ENCODE measurements at places on chromosomes 3 and 15.

- DNase-seq, result no peak
Observed at GRCh38 chr3:194019398-194020165, 116.4 kb upstream of the HES1 start.

DNA sequence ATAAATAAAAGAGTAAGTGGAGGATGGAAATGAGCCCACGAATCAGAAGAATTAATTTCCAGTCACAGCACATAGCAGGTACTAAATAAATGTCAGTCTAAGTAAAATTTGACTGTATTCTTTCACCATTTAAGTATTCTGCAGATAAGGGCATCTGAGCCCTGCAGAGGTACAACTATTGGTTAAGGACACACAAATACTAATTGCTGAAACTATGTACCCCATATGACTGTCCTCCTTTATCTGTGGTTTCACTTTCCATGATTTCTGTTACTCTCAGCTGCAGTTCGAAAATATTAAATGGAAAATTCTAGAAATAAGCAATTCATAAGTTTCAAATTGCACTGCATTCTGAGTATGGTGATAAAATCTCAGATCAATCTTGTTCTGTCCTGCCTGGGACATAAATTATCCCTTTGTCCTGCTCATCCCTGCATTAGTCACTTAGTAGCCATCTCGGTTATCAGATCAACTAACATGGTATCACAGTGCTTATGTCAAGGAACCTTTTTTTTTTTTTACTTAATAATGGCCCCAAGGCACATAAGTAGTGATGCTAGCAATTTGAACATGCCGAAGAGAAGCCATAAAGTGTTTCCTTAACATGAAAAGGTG lies 95.1 kb downstream of the LSAMP start:
- DNase-seq, result no peak

DNA sequence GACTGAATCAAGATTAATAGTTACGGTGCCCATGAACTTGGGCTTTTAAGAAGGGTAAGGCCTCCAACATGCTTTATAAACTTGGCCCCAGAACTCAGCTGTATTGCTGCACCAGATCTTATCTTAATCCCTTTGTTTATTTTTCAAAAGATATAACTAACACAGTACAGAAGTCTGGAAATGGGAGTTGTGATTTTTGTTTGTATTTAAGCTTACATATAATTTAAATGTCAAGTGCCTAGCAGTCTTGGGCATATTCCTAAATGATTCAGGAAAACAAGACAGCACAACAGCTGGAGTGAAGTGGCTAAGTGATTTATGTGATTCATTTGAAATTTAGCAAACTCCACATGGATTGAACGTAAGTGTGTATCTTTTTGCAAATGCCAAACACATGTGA lies 56.2 kb downstream of the NBEAL2 start:
- no peak for DNase-seq

DNA sequence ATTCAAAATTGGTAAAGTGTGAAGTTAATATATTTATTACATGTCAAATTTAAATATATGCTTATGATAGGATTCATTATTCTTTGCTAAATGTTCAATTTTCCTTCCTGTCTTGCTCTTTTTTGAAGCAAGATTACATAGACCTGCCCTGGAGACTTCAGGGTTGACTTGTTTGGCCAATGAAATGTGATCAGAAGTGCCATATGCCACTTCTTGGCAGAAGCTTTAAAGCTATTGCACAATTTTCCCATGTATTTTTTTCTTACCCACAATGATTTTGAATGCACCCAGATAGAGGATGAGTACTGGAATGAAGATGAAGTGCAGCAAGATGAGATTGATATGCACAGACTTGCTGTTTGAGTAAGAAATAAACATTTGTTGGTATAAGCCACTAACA lies 406.3 kb upstream of the BCHE start:
- DNase-seq, result no peak

GRCh38 chr3:136277115-136277514 lies 27.0 kb downstream of the PCCB start:
- no peak for DNase-seq

DNA sequence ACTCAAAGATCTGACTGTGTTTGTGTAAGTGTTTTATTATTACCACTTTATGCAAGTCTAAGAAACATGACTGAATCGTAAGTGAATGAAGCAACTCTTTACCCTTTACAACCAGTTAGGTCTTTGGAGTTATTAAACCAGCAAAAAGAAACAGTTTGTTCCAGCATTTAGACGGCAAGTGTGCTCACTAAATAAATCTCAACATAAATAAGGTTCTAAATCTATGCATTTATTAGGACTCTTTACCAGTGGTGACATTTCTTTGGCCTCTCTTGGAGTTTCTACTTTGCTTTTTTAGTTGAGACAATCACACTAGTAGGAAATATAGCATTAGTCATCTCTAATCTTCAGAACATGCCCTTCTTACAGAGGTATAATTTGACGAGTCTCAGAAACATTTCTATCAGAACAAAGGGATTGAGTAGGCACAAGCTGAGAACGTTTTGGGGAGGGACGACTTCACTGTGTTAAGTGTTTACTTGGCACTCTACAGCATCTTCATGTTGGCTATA lies 739.9 kb upstream of the NR2F2 start:
- DNase-seq, result no peak

DNA sequence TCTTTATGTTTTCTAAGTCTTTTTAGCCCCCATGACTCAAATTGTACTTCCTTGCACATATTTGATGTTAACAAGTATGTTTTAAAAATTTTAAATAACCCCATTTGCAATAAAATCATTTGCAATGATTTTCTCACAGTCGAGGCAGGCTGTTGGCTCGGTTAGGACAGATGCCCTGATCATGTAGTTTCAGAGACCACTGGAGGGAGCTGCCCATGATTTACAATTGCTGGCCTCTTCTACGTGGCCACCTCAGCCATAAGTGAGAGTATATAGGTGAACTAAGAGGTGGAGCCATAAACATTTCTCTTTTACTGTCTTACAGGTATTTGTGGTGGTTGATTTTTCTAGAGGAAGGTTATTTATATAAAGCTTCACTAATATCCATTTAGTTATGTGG lies 1.7 kb downstream of the DTWD1 start:
- DNase-seq, result no peak

GRCh38 chr15:56774356-56774755 lies 41.0 kb upstream of the ZNF280D start:
- no peak for DNase-seq

DNA sequence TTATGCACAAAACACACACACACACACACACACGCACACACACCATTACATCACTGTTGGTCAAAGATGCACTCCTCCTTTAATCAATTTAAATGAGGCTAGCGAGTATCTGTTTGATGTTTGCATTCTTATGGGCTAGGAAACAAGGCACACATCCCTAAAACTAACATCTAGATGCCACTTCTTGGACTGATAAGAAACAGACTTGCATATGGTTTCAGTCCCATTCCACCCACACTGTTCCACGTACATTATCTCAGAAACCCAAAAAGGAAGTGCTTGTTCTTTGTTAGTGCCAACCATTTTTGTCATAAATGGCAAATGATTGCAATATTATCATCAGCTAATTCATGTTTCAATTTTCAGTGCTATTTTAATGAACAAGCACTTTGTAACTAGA lies 69.5 kb downstream of the CCR1 start:
- no peak for DNase-seq

DNA sequence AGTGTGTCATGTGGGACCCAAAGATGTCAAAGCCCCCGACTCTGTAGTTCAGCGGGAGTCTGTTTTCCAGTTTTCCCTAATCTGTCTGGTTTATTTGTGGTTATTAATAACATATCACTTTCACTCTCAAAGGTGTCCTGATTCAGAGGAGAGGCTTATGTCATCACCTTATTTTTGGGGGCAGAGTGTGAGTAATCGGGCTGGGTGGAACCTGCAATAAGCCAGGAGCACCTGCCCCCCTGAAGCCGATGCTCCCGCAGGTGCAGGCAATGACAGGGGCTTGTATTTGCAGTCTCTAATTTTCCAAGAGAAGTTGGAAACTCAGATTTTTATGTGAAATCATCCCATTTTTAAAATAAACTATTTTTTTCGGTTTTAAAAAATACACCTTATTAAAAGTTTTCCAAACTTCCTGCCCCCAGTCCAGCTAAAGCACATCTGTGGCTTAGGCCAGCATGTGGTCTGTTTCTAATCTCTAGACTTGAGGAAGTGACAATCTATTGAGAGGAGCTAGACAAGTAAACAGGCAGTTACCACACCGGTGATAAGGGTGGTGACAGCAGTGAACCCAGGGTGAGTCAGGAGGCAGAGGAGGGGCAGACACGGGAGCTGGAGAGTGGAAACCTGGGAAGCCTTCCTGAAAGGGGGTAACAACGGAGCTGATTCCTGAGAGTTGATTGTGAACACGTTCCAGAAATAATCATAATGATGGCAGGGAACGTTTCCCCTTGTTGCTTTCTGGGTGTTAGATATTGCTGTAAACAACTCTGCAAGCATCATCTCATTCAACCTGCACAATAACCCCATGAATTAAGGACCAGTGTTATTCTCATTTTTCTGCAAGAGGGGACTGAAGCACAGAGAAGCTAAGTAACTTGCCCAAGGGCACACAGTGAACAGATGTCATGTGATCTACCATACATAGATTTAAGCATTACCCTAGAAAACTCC lies 37.2 kb downstream of the BHLHE40 start:
- no peak for DNase-seq

DNA sequence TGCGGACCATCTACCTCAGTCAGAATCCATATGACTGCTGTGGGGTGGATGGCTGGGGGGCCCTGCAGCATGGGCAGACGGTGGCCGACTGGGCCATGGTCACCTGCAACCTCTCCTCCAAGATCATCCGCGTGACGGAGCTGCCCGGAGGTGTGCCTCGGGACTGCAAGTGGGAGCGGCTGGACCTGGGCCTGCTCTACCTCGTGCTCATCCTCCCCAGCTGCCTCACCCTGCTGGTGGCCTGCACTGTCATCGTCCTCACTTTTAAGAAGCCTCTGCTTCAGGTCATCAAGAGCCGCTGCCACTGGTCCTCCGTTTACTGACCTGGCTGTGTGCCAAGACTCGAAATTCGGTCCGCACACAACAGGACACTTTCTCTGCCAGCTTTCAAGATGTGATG lies 21.9 kb downstream of the NRROS start:
- no peak for DNase-seq

- no peak for DNase-seq
Observed at GRCh38 chr3:172085557-172085895, 46.1 kb downstream of the FNDC3B start.

DNA sequence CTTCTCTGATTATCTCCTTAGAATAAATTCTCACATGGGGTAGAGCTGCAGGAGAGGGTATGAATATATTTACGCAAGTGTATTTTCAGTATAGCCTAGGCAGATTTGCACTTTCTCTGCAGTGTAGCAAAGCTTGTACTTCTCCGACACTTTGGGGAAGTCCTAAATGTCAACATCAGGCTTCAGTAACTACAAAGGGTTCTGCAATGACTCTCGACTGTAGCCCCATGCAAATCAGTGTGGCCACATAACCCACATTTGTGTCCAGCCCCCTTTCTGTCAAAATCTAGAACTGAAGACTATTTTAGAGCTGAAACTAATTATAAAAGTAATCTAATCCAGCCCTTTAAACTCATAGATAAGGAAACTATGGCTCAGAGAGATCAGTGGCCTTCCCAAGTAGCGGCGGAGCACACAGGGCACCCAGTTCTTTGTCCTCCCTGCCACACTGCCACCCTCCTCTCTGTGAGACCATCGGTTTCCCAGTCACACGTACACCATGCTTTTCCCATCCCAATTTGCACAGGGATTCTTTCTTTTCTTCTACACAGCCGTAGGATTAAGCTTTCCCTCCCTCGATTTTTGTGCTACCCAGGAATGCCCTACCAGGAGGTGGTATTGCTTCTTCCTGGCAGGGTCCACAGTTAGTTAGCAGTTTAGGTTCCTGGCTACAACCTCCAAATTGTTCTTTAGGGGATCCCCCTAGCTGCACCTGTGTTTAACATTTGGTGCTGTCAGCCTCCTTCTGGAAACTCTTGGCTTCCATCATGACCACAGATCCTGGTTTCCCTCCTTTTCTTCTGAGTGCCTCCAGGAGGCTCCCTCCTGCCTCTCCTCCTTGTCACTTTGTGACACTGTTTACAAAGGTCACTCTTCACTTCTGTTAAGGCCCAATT lies 22.9 kb downstream of the MRAS start:
- DNase-seq, result no peak

DNA sequence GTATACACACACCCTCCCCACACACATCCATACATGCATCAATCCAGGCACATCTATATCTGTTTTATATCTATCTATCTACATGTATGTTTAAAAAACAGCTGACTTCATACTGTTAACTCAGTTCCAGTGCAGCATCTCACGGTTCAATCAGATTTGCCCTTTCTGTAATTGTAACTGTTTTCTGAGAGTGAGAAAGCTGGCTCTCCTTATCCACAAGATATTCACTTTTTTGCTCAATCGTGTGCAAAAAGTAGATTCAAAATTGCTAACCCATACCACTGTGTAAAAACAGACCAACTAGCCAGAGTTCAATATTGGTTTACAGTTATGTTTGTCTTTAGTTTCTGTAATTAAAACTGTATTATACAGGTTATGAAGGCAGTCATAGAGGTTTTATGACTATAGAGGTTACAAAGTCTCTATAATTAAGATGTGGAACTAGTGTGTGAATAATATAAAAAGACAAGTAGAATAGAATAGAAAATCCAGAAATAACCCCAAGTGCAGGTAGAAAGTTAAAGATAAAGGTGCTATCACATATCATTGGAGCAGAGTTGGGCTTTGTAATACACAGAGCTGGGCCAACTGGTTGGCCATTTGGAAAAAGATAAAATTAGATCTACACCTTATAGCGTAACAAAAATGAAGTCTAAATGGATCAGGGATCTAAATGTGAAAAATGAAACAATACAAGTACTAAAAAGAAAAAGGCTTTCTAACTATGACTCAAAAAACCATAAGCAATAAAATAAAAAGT lies 20.1 kb upstream of the MCF2L2 start:
- no peak for DNase-seq

- no peak for DNase-seq
Observed at GRCh38 chr3:146156095-146156494, 4.9 kb downstream of the PLOD2 start.

DNA sequence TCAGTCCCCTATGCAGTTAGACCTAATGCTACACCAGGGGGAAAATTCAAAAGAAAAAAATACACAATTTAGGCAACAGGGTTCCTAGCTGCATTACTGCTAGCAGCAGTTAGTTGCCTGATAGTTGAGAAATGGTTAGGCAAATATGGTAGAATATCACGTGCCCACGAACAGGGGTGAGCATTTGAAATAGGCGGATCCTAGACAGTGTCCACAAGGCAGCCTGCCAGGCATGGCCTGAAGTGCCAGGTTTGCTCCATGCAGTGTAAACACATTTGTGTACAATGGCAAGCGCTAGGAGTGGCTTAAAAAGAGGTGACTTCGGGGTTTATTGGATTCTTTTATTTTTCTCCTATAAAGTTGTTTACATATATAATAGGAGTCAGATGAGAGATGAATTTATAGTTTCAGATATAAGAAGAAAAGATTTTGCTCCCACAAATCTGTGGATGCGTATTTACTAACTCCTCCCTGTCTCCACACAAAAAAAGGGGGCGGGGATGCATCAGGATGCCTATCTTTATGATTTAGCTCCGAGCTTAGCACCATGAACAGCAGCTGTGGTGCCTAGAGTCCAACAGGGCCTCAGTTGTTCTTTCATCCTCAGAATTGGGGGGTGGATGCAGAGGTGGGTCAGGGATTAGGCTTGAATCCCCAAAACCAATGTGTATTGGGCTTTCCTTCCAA lies 3.9 kb upstream of the TGM4 start:
- DNase-seq, result no peak

All from kidney epithelial cell (primary cell).